ENCODE measurements at places on chromosomes 2 and 18.

GRCh38 chr18:9682572-9682971, 25.5 kb upstream of the RAB31 start:
- DNase-seq: no peak

DNA sequence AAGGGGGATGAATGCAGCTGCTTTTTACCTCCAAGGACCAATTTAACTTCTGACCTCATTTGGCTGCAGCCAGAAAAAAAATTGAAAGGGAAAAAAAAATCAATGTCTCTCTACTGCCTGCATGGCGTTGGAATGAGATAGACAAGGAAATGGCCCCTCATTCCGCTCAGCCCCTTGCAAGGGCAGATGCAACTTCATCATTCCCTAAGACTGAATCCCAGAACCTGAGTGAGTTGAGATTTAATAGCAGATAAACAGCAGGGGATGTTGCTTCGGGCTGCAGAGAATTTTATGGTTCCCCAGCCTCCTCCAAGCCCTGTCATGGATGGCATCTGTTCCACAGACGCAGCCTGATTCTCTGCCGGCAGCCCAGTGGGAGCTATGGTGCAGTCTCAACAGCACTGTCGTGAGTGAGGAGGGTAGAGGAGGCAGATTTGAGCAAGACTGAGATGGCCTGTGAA, 49.0 kb downstream of the CAPN13 start:
- DNase-seq: no peak

GRCh38 chr2:59390581-59390980, 1149.5 kb upstream of the FANCL start:
- peak; percentile 10 for DNase-seq

DNA sequence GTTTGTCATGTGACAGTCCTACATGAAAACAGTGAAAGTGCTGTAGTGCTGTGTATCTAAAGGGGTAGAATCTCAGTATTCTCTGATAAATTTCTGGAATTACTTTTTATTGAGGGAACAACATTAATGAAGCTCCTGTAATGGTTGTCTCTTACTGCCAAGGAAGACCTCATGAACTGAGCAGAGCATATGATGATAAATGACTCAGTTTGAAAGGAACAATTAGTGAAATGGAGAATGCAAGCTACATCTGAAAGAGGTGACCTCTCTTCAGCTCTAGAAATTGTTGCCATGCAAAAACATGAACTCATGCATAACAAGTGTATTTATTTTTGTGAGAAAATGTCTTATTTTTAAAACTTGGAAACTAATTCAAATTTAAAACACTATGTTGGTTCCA, 93.6 kb downstream of the SCN9A start:
- no peak for DNase-seq

GRCh38 chr2:26008851-26009566, 24.9 kb upstream of the RAB10 start:
- peak; percentile 80 for DNase-seq

DNA sequence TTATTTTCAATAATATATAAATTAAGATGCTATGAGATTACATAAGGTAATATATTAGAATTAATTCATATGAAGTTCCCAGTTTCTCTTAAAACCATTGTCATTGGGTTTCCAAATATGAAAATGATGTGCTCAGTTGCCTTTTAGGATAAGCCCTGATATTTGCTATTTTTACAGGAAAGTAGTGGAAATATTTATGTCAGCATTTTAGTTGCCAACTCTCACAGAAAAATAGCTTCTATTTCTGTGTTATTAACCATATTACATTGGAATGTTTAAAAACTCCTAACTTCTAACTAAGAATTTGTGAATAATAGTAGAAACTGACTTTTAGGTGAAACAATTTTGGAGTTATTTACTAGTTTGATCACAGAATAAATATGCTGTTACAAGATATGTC, 74.0 kb downstream of the TMX3 start:
- no peak for DNase-seq

GRCh38 chr2:180203972-180204371, 196.9 kb upstream of the CWC22 start:
- peak; percentile 57 for DNase-seq

GRCh38 chr2:147500819-147501395, 343.9 kb upstream of the ACVR2A start:
- DNase-seq: no peak

GRCh38 chr2:149418065-149418464, 87.7 kb downstream of the LYPD6 start:
- peak; percentile 47 for DNase-seq

GRCh38 chr2:223046470-223047040, 5.4 kb upstream of the KCNE4 start:
- DNase-seq: peak; percentile 9

DNA sequence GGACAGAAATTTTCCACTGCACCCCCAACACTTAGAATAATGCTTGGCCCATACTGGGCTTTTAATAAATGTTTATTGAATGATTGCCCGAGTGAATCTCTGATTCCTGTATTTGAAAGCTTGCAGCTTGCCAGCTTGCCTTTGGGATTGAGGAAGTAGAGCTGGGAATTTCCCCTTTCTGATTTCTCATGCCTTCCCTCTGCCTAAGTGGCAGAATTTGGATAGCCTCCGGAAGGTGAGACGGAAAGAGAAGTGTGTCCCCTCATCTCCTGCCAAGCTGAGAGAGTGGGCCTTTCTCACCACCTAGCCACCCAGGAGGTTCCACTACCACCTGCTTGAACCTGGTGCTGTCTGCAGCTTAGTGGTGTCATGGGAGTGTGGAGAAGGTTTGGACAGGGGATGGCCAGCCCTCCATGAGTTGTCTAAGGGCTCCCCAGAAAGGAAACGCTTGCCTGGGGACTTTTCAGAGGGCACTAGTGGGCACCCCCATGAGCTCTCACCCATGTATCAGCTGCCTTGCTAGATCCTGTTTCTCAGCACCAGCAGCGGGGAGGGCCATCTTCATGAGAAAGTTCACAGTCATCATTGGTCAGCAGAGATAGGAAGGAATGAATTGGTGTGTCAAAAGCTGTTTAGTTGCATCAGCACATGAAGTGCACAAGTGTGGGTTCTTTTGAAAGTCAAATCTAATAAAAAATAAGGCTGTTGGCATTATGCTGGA, 8.6 kb upstream of the NCOA1 start:
- DNase-seq: peak; percentile 70

- DNase-seq: no peak
Observed at GRCh38 chr18:62997076-62997475, 281.7 kb downstream of the PHLPP1 start.

DNA sequence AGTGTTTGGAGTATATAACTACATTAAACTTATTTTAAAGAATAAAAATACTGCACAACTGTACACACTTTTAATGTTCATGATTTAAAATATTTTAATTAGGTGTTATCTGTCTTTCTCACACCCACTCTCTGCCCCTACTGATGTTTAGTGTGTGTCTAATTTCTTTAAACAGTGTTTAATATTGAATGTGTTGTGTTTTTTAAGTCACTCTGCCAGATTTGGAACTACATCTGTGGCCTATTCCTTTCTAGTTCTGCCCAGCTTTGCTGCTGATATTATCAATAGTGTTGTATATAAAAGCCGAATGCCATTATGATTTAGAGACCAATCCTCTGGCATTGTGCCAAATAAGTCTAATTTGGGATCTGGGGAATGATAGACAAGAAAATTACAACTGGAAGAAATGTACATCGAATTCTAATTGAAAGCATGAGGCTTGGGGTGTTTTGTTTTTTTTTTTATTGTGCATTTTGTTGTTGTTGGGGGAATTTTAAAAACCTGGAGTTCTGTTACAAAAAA, 398.0 kb downstream of the CPS1 start:
- DNase-seq: no peak

- DNase-seq: no peak
Observed at GRCh38 chr2:6652251-6652650, 213.5 kb downstream of the CMPK2 start.

DNA sequence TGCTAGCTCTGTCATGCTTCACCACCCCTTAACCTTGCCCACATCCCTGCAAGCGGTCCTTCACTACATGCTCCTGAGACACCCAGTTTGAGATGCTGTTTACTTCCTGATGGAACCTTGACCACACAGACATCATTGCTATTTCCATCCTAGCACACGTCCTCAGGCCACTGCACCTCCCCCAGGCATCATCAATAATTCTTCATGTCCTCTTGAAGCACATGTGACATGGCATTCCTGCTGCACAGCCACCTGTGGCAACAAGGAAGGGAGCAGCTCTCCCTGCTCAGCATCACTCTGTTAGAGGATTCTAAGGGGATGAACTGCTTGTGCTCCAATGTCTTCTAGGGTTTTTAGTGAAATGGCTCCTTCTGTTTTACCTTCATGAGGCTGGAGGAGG, 26.1 kb upstream of the ST3GAL5 start:
- peak; percentile 94 for DNase-seq

GRCh38 chr2:40283111-40283909, 168.6 kb downstream of the SLC8A1 start:
- DNase-seq: no peak

DNA sequence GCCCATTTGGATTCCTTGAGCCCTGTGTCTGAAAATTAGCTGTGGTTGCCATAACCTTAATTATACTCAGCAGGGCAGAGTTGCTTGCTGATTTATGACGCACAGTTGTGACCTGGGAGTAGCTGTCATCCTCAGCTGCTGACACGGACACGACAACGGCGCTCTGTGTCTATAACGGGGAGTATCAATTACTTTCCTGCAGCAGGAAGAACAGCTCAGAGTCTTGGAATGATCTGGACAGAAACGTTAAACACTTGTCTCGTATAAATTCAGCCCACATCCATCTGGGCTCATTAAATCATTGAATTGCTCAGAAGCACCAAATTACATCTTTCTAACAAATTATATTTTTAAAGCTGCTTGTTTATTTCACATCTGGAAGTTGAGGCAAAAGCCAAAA, 116.3 kb downstream of the SEPTIN10 start:
- DNase-seq: no peak

All from kidney tubule cell (primary cell).